ENCODE measurements at places on chromosomes 11 and 22.

GRCh38 chr11:45568049-45568448, 97.4 kb downstream of the CHST1 start:
- no peak for DNase-seq

GRCh38 chr11:74717221-74717969, 13.8 kb downstream of the CHRDL2 start:
- DNase-seq, result peak; percentile 54

GRCh38 chr11:44403587-44404273, 93.8 kb upstream of the ALX4 start:
- DNase-seq, result no peak

DNA sequence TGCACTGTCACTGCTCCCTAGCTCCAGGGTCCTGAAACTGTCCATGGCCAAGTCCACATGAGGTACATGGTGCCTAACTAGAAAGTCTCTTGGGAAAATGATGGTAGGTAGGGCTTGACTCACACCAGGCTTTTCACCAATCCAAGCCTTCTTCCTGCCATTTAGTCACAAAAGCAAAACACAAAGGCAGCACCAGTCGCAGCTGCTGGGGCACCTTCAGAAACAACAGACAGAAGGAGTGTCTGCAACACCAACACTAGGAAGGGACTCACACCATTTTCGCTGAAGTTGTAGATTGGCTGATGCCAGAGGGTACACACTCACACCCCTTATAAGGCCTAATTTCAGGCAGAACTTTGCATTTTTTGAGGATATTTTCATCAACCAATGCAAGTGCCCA, 55.7 kb downstream of the SYTL2 start:
- no peak for DNase-seq

GRCh38 chr11:116605543-116606459, 167.0 kb downstream of the BUD13 start:
- peak; percentile 12 for DNase-seq

DNA sequence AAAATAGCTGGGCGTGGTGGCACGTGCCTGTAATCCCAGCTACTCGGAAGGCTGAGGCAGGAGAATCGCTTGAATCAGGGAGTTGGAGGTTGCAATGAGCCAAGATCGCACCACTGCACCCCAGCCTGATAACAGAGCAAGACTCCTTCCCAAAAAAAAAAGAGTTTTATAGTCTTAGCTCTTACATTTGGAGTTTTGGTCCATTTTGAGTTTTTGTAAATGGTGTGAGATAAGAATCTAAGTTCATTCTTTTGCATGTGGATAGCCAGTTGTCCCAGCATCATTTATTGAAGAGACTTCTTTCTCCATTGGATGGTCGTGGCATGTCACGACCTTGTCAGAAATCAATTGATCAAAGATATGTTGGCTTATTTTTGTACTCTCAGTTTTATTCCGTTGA, 34.6 kb downstream of the RNF121 start:
- no peak for DNase-seq

- DNase-seq, result no peak
Measured at GRCh38 chr11:2881076-2881980, 4.2 kb downstream of the CDKN1C start.

- no peak for DNase-seq
Measured at GRCh38 chr11:2781408-2782274, 81.8 kb upstream of the KCNQ1OT1 start.

- DNase-seq, result peak; percentile 63
Measured at GRCh38 chr22:41857155-41857859, 24.4 kb downstream of the SREBF2 start.

DNA sequence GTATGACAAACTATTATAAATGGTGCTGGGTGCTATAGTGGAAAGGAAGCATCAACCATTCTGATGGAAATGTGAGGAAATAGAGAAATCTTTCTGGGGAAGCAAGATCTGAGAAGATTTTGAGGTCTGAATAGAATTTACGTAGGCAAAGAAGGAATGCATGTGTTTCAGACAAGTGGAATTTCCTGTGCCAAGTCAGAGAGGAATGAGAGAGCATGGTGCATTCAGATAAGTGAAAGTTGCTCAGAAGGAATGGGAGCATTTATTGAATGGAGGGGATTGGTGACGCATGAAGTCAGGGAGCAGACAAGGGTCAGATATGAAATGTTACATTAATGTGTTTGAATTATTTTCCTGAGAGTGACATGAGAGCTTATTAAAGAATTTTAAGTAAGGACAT, 725.5 kb downstream of the METTL15 start:
- peak; percentile 95 for DNase-seq

- DNase-seq, result no peak
Measured at GRCh38 chr11:95800438-95800837, 10.1 kb downstream of the CEP57 start.

DNA sequence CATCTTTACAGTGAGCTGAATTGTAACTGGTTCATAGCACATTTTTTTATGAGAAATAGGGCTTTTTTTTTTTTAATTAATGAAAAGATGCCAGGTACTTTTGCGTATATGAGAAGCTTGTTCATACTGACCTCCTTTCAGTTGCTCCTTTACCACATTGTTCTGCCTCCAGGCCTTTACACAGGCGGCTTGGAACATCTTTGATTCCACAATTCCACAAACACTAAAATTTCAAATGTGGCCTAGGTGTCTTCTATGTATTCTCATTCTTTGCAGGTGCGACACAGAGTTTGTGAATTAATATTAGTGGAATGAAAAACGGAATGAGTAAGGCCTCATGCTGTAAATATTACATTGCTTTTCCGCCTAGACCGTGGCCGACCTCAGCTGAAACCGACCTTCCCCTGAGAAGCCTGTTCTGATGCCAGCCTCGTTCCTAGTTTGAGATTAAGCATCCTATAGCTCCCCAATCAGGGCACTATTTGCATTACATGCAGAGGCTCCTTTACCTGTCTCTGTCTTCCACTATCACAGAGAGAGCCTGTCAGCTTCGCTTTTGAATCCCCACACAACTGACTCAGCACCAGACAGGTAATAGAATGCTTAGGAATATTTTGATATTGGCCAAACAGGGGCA, 125.8 kb downstream of the LDLRAD3 start:
- DNase-seq, result no peak

DNA sequence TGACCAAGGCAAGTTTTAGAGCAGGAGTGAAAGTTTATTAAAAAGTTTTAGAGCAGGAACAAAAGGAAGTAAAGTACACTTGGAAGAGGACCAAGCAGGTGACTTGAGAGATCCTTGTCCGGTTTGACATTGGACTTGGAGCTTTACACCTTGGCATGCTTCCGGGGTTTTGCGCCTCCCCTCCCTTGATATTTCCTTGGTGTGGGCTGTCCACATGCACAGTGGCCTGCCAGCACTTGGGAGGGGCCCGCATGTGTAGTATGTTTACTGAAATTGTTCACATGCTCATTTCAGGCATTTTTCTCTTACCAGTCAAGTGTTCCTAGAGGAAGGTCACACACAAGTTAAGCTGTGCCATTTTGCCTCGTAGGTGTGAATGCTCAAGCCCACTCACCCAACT, 19.0 kb upstream of the THRSP start:
- DNase-seq, result no peak

DNA sequence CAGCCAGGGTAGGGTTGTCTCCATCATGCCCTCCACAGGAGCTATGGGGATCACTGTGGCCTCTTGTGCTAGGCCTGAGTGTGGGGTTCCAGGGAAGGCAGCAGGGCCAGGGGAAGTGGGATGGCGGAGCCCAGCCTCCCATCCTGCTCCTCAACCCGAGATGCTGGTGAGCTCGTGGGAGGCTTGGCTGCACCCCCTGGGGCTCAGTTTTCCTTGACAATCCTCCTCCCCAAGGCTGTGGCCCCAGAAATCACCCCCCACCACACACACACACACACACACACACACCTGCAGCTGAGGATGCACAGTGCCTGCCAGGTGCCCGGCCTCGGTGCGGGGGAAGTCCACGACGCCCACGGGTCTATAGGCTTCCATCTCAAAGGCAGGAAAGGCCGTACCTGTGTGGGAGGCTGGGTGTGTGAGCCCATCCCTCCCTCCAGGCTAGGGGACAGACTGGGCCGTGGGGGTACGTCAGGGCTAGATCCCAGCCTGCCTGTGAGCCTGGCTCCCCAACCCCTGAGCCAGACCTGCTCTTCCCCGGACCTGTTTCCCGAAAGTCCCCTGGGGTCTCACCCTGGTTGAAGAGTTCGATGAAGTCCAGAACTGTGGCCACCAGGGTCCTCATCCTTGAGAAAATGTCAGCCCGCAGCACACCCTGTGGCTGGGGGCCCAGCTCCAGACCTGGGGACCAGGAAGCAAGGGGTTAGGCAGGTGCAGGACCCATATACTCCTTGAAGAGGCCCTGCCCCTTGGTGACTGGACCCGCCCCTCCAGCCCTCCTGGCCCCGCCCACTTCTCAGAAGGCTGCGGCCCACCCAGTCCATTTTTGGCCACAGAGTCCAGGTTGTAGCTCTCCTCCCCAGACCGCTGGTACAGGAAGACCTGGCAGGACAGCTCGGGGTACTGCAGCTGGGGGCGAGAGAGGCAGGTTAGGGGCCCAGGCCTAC, 5.2 kb upstream of the TBX10 start:
- no peak for DNase-seq

DNA sequence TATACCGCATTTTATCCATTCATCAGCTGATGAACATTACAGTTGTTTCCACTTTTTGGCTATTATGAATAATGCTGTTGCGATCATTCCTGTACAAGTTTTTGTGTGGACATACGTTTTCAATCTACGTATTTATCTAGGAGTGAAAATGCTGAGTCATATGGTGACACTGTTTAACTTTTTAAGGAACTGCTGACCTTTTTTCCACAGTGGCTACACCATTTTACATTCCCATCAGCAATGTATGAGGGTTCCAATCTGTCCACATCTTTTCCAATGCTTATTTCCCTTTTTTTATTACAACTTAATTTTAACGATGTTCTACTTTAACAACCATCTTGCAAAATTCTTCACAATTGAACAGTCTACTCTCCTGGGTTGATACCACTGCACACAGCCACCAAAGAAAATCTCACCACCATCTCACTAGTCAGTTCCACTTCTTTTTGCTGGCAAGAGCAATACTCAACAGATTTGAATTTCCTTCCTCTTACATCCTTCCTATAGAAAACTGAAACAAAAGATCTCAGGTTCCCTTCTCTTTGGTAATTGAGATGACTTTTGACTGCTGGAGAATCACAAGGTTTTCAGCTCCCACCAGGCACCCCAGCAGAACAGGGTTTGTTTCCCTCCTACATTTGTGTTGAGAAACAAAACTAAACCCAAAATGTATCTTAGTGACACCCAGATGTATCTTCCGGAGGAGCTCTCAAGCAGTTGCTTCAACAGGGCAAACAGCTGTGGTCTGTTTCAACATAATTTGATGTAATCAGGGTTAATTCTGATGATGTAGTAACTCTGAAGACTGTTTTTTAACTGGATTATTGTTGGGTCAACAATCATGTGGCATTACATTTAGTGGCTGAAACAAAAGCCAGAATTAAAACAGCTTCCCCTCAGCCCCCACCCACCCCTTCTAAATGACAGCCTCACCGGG, 7.0 kb upstream of the GAB2 start:
- peak; percentile 24 for DNase-seq

- DNase-seq, result no peak
Measured at GRCh38 chr11:10441652-10442503, 13.2 kb upstream of the AMPD3 start.

DNA sequence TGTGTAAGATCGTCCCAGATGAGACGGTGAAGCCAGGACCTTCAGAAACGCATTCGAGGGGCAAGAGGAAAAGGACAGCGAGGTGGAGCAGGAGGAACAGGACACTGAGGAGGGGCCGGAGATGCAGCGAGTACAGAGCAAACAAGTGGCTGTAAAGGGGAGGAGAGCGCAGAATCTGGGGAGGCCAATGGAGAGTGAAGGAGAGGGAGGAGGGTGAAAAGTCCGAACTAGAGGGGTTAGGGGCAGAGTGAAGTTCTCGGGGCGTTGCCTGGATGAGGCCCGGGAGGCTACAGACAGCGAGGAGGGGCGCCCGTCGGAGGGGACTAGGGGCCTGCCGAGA, 8.8 kb upstream of the PPIL2 start:
- no peak for DNase-seq

DNA sequence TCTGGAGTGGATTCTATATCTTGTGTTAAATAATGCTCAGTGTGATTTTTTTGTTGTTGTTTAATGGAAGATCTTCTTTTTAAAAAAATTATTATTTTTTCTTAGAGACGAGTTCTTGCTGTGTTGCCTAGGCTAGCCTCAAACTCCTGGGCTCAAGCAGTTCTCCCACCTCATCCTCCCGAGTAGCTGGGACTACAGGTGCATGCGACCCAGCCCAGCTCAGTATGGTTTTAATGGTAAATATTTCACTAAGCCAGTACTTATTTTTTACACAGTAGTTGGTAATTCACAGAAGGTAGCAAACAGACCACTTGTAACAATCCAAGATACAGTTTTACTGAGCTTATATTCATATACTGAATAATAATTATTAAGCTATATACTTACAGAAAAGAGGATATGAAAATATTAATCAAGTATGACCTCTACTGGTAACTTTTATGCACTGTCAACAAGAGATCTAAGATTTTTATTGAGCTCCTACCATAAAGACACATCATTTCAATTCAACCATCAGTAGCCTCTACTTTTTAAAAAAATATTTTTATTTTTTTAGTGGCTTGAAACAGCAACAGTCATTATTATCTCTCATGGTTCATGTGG, 6.1 kb upstream of the CD59 start:
- no peak for DNase-seq

DNA sequence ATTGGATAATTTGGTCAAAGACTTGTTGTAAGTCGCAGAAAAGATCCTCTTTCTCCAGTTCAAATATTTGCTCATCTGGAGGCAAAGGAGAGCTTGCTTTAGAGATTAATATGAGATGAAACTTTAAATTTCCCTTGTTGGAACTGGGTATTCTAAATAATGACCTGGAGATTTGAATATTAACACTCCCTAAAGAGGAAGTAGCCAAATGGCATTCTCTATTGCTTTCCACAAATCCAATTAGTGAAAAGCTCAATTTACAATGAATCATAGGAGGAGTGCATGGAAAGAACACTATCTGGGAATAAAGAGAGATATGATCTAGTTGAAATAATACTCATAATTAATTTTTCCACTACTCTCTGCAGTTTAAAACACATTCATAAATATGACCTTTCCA, 641.6 kb upstream of the TENM4 start:
- DNase-seq, result no peak

- DNase-seq, result no peak
Measured at GRCh38 chr22:24091551-24092420, 80.7 kb downstream of the CABIN1 start.

- no peak for DNase-seq
Measured at GRCh38 chr11:2507212-2507901, 62.5 kb downstream of the KCNQ1 start.

DNA sequence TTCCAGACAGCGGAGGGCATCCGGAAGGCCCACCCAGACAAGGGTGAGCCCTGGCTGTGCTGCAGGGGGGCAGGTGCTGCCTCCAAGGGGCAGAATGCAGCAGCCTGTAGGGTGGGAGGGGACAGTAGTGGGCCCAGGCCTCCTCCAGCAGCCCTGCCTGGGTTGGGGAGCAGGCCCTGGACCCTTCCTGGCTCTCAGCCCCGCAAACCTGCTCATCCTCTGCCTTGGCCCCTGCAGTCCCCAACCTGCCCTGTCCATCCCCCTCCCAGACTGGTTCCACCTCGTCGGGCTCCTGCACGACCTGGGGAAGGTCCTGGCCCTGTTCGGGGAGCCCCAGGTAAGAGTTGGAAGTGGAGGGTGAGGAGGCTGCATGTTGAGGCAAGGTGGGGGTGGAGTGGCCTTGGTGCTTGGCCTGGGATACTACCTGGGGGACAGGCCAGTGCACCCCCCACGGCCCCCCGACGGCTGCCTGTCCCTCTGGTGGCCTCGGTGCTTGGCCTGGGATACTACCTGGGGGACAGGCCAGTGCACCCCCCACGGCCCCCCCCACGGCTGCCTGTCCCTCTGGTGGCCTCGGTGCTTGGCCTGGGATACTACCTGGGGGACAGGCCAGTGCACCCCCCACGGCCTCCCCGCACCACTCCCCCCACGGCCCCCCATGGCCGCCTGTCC, 1.5 kb downstream of the MIOX start:
- no peak for DNase-seq
